Upper lobe of right lung (tissue), 1 donor: ENCODE measurements at places on chromosomes 7 and 10. TPM values are rescaled to one million over a fixed set of nuclear protein-coding genes. Genes with fewer than 3 reads are reported as not detected.

DNA sequence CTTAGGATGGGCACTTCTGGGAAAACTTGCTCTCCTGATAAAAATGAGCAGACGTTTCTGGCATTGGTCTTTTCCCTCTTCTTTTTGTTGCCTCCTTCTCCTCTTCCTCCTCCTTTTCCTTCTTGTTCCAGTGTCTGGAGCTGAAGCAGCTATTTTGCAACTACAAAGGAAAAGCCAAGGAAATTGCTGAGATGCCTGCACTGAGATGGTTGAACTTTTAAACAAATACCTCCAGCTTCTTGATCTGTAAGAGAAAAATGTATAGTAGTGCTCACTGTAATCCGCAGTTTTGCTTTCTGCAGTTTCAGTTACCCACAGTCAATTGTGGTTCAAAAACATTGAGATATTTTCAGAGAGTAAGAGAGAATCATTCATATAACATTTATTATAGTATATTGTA, 7.5 kb upstream of the SND1 start:
- no peaks in the 10 kb centered on the region for H3K27me3 ChIP-seq
- H3K27ac ChIP-seq: no peak overlapping the region
- H3K4me1 ChIP-seq: no peaks in the 10 kb centered on the region
- H3K4me3 ChIP-seq: no peak overlapping the region
- DNase-seq: no peak

Gene IFIT1B
- not detected for total RNA-seq

GRCh38 chr7:151408839-151409666, 785 bp downstream of the WDR86 start:
- peak; percentile 63 for DNase-seq
- H3K27ac ChIP-seq: peak overlapping the region; percentile 77
- H3K27me3 ChIP-seq: peaks cover 26% of the 10 kb centered on the region
- peaks cover 18% of the 10 kb centered on the region for H3K4me1 ChIP-seq
- H3K36me3 ChIP-seq: no peaks in the 10 kb centered on the region
- peak overlapping the region; percentile 45 for H3K4me3 ChIP-seq

DNA sequence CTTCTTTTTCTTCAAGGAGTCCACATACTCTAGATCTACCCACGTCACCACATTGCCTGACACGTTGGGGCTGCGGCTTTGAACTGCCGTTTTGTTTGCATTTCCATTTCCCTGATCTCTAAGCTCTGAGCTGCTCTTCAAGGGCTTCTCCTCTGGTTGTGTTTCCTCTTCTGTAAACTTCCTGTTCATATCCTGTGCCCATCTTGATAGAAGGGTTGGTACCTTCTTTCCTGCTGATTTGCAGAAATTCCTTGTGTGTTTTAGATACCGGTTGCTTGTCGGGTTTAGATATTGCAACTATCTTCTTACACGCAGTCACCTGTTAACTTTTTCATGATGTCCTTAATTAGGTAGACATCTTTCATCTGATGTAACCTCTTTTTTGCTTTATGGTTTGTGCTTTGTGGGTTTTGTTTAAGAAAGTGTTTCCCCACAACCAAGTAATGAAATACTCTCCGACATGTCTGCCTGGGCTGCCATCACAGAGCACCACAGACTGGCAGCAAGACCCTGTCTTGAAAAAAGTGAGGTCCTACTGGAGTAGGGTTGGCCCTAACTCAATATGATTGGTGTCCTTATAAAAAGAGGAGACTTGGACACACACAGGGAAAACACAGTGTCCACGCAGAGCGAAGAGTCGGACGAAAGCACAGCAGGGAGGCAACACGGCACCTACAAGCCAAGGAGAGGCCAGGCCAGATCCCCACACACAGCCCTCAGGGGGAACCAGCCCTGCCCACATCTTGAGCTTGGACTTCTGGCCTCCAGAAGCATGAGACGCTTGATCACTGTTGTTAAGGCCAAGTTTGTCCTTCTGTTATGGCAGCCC, 99.1 kb upstream of the PDGFA start:
- no peaks in the 10 kb centered on the region for H3K36me3 ChIP-seq
- no peak overlapping the region for H3K4me3 ChIP-seq
- no peaks in the 10 kb centered on the region for H3K27me3 ChIP-seq

DNA sequence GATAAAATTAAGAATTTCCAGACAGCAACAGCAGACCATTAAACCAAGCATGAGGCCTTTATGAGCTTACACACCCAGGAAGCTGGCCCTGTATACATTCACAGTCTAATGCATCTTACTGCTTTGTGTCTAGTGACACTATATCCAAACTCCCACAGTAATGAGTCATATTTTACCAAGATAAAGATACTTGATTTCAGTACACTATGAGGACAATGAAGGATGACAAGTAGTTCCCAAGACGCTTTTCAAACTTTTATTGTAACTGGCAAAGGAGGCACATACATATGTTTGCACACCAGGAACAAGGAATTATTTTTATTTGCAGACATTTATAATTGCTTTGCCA, 148.0 kb downstream of the TSPAN12 start:
- no peak for DNase-seq
- H3K4me1 ChIP-seq: no peaks in the 10 kb centered on the region
- no peaks in the 10 kb centered on the region for H3K36me3 ChIP-seq
- H3K27me3 ChIP-seq: no peaks in the 10 kb centered on the region
- H3K27ac ChIP-seq: no peak overlapping the region
- H3K4me3 ChIP-seq: no peak overlapping the region

DNA sequence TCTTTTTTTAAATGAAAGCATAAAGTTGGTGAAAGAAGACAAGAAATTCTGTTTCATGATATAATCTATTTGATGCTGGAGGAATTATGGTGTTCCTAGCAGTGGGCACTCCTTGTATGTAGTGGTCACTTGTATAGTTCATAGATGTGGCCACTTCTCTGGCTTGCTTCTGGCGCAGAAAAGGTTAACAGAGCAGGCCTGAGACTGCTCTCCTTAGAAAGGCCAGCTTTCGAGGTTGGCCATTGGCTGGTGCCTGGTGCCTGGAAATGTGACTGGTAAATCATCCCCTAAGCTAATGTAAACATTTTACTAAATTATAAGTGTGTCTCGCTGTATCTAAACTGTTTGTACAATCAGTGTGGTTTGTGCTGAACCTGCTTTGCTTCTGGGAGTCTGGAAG, 276.1 kb downstream of the PHTF2 start:
- no peaks in the 10 kb centered on the region for H3K27me3 ChIP-seq
- H3K27ac ChIP-seq: no peak overlapping the region
- no peak for DNase-seq
- no peak overlapping the region for H3K4me3 ChIP-seq
- no peaks in the 10 kb centered on the region for H3K36me3 ChIP-seq
- no peaks in the 10 kb centered on the region for H3K4me1 ChIP-seq

DNA sequence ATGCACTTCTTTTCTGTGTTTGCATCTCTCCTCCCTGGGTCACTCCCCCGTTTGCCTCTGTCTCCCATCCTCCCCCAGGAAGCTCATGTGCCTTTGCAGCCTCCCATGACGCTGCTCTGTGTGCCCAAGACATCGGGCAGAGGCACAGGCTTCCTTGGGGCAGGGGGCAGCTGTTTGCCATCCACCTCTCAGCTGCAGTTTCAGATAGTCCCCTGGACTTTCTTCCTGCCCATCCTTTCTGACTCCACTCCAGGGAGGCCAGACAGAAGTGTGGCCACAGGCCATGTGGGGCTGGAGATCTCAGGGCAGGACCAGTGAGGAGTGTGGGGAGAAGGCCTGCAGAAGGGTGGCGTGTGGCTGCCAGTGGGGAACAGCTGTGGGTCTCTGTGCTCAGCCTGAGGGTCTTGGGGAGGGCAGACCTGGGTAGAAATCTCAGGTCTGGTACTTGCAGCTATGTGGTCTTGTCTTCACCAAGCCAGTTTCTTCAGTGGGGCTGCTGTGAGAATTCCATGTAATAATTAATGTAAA, 10.6 kb upstream of the SAMD8 start:
- no peaks in the 10 kb centered on the region for H3K27me3 ChIP-seq
- no peak overlapping the region for H3K27ac ChIP-seq
- no peak overlapping the region for H3K4me3 ChIP-seq
- DNase-seq: no peak

GRCh38 chr10:31832261-31832660, 96.4 kb downstream of the ARHGAP12 start:
- no peak overlapping the region for H3K27ac ChIP-seq
- no peaks in the 10 kb centered on the region for H3K4me1 ChIP-seq
- no peaks in the 10 kb centered on the region for H3K27me3 ChIP-seq
- H3K36me3 ChIP-seq: no peaks in the 10 kb centered on the region
- no peak for DNase-seq

- H3K4me1 ChIP-seq: no peaks in the 10 kb centered on the region
- H3K36me3 ChIP-seq: no peaks in the 10 kb centered on the region
- H3K4me3 ChIP-seq: no peak overlapping the region
Observed at GRCh38 chr7:132023466-132023865, 467.0 kb upstream of the PODXL start.

GRCh38 chr10:117284716-117285494, 44.0 kb downstream of the SLC18A2 start:
- peaks cover 48% of the 10 kb centered on the region for H3K36me3 ChIP-seq
- no peak overlapping the region for H3K27ac ChIP-seq
- no peaks in the 10 kb centered on the region for H3K27me3 ChIP-seq
- H3K4me3 ChIP-seq: no peak overlapping the region
- H3K4me1 ChIP-seq: no peaks in the 10 kb centered on the region
- DNase-seq: no peak

GRCh38 chr7:55129541-55130394, 111.0 kb downstream of the EGFR start:
- H3K27ac ChIP-seq: peak overlapping the region; percentile 75
- DNase-seq: no peak
- H3K36me3 ChIP-seq: no peaks in the 10 kb centered on the region
